GM12878 (cell line): ENCODE measurements at places on chromosomes 2 and 18. TPM values are rescaled to one million over a fixed set of nuclear protein-coding genes. Genes with fewer than 3 reads are reported as not detected.

Gene FAM136A
- 75.9 and 81.8 TPM in 2 replicates for total RNA-seq

Gene CCBE1
- total RNA-seq: 0.08 and 0.49 TPM in 2 replicates

Gene ACKR3
- 7.0 and 7.4 TPM in 2 replicates for total RNA-seq

Gene SIX3
- 0.21 and 0.26 TPM in 2 replicates for total RNA-seq

Gene BMP10
- not detected in 2 replicates for total RNA-seq

Gene ELOA2
- not detected in 2 replicates for total RNA-seq

Gene GPAT2
- not detected in 2 replicates for total RNA-seq

Gene NEU2
- not detected in 2 replicates for total RNA-seq

Gene ANKRD30B
- total RNA-seq: not detected in 2 replicates

Gene OXER1
- 6.6 and 7.6 TPM in 2 replicates for total RNA-seq

Gene GPR45
- total RNA-seq: not detected in 2 replicates

Gene CXCR4
- total RNA-seq: 45.9 and 49.6 TPM in 2 replicates

Gene ERBB4
- total RNA-seq: 0.03 TPM in 1 of 2 replicates, not detected in the other

Gene DNAH7
- total RNA-seq: 0.19 and 0.31 TPM in 2 replicates

Gene GPR155
- 1.6 and 3.0 TPM in 2 replicates for total RNA-seq

Gene VIT
- total RNA-seq: not detected in 2 replicates

Gene LINC00305
- total RNA-seq: not detected in 2 replicates

Gene ALPI
- total RNA-seq: not detected in 2 replicates

Gene COX7A2L
- total RNA-seq: 134 and 138 TPM in 2 replicates

Gene SRD5A2
- not detected in 2 replicates for total RNA-seq

Gene SDC1
- 31.0 and 33.1 TPM in 2 replicates for total RNA-seq

Gene KLHL41
- 0.10 and 0.77 TPM in 2 replicates for total RNA-seq

Gene CRYGD
- not detected in 2 replicates for total RNA-seq

Gene EHD3
- 10.8 and 10.9 TPM in 2 replicates for total RNA-seq

Gene TMEM237
- total RNA-seq: 21.0 and 23.8 TPM in 2 replicates

Gene ZSCAN30
- total RNA-seq: 10.5 and 12.3 TPM in 2 replicates

Gene POTEC
- not detected in 2 replicates for total RNA-seq

Gene NEU4
- 0.28 and 0.98 TPM in 2 replicates for total RNA-seq

Gene ITGA4
- 75.0 and 87.9 TPM in 2 replicates for total RNA-seq

Gene SCYGR4
- not detected in 2 replicates for total RNA-seq

Gene ZNF513
- total RNA-seq: 12.6 and 13.3 TPM in 2 replicates

Gene EFR3B
- 3.5 and 3.9 TPM in 2 replicates for total RNA-seq

Gene COLEC12
- total RNA-seq: 0.03 and 0.05 TPM in 2 replicates

Gene RND3
- total RNA-seq: 1.2 and 2.1 TPM in 2 replicates

Gene TTN
- 7.5 and 9.0 TPM in 2 replicates for total RNA-seq

Gene CHRND
- not detected in 2 replicates for total RNA-seq

Gene HDLBP
- 344 and 348 TPM in 2 replicates for total RNA-seq

Gene STAT4
- 5.7 and 6.9 TPM in 2 replicates for total RNA-seq

Gene POTEI
- 0.11 and 0.13 TPM in 2 replicates for total RNA-seq

Gene SNORC
- 0.64 and 0.72 TPM in 2 replicates for total RNA-seq

Gene TSPYL6
- not detected in 2 replicates for total RNA-seq

Gene PROKR1
- not detected in 2 replicates for total RNA-seq

Gene GRP
- total RNA-seq: not detected in 2 replicates

Gene STPG4
- total RNA-seq: not detected in 2 replicates

Gene TUBA4B
- not detected in 2 replicates for total RNA-seq

Gene CKAP2L
- total RNA-seq: 20.7 and 23.7 TPM in 2 replicates

Gene EMX1
- 1.1 and 1.2 TPM in 2 replicates for total RNA-seq

Gene TANC1
- 0.48 and 0.59 TPM in 2 replicates for total RNA-seq

Gene MBP
- 52.5 and 55.8 TPM in 2 replicates for total RNA-seq

Gene TUBA3D
- not detected in 2 replicates for total RNA-seq

Gene DUSP19
- 0.51 and 0.80 TPM in 2 replicates for total RNA-seq

Gene TRABD2A
- total RNA-seq: 5.0 and 5.7 TPM in 2 replicates

Gene TMEM169
- total RNA-seq: 2.4 and 2.7 TPM in 2 replicates

Gene ANKRD30BL
- 0.05 TPM in 1 of 2 replicates, not detected in the other for total RNA-seq

Gene PSD4
- total RNA-seq: 114 and 117 TPM in 2 replicates

Gene NT5DC4
- total RNA-seq: 0.85 TPM in 1 of 2 replicates, not detected in the other

Gene ACVR1C
- total RNA-seq: not detected in 2 replicates
